ENCODE measurements at places on chromosomes 1 and 21.

DNA sequence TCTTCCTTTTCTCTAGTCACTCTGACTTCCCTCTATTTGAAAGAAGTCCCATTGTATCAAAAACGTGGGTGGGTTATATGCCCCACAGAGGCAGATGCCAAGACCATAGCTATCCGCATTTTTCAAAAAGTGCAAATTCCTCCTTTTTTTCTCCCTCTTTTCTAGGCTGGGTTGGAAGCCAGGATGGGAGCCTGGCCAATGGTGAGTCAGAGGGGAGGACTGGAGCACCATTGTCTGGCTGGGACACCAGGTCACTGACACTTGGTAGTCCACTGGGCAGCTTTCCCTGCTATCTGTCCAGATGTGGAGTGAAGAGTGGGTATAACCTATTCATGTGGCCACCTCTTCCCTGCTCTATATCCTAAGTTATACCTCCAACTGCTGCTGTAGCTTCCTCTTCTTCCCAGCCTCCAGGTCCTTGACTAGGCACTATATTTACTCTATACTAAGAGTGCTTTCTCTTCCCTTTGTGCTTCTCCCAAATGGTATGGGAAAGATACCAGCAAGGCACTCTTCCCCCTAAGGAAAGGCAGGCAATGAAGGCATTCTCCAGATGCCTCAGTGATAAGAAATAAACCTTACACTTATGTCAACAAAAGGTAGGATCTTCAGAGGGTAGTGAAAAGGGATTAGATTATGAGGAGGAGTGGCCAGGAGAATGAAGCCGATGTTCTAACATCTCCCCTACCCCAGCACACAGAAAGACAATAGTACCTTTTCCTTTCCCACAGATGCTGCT, 12.9 kb downstream of the PI4KB start:
- no peak for DNase-seq

GRCh38 chr1:33654267-33654834, 181.9 kb downstream of the ZSCAN20 start:
- no peak for DNase-seq

GRCh38 chr1:12597792-12598191, 20.2 kb downstream of the DHRS3 start:
- no peak for DNase-seq

DNA sequence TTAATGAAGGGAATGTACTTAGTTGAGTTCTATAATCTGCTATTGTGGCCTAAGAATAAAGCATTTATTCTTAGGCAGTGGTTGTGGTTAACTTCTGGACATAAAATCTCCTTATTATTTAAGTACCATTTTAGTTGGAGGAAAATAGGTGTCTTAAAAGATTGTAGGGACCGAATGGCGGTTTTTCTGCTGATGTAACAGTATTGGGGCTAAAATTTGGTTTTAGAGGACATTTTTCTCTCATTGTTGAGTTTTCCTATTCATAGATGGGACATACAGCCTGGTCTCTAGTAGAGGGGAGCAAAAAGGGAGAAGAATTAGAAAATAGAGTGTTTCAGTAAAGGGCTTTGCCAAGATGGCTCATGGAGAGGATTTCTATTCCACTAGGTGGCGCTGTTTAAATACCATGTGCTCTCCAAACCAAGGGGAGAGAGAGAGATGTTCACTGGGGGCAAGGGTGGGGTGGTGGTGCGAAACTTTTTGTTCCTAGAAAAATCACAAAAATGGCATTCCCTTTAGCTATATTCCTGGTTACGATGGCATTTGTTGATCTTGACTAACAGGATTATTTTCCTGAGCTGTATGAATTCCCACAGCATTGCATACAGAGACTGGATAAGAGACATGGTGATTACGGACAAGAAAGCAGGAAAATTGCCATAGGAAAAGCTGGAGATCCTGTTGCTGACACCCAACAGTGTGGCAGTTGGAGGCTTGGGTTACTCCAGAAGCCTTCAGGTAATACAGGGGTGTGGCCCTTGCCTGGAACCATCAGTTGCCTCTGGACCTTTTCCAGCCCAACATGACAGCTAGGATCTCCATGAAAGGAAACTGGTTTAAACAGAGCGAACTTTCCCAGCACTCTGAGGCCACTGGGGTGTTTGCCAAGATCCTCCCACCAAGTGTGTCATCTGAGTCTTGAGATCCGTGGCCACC, 18.2 kb upstream of the FCGR2A start:
- DNase-seq, result peak; percentile 77

GRCh38 chr1:22111620-22112019, 31.3 kb downstream of the WNT4 start:
- no peak for DNase-seq

All from activated CD4-positive, alpha-beta T cell treated with anti-CD3 and anti-CD28 coated beads, Interleukin-2, Interleukin-4, amounts not matched to agents 100 ng/mL and 50 ng/mL, durations not matched to agents 16 hours and 8 hours (primary cell).